CD4-positive, alpha-beta T cell (primary cell): ENCODE measurements at places on chromosomes 7 and 10.
A peak's percentile ranks its signal among the peaks of the same experiment; 100 is the strongest.

- DNase-seq: peak; percentile 70
These were observed 37.1 kb downstream of the PRKCQ start for GRCh38 chr10:6542999-6543430.

- DNase-seq: no peak
These were observed 74.9 kb downstream of the VWC2 start for GRCh38 chr7:49848211-49848841.

- DNase-seq: no peak
These were observed 24.9 kb upstream of the FAM180A start for GRCh38 chr7:135773464-135773863.

DNA sequence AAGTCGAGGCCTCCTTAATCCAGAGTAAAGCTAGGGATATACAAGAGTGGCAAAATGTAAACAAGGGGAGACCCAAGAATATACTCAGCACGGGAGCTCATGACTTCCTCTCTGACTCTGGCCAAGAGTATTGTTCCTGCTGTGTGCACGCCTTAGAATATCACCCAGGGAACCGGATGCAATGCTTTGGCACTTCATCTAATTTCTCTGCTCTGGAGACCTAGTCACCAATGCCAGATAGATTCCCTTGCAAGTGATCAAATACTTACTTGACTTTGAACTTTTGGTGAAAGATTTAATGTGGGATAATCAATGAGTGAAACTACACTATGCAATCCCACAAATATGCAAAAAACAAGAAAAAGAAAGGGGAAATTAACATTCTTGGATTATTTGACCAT lies 695.5 kb downstream of the INHBA start:
- no peak for DNase-seq

DNA sequence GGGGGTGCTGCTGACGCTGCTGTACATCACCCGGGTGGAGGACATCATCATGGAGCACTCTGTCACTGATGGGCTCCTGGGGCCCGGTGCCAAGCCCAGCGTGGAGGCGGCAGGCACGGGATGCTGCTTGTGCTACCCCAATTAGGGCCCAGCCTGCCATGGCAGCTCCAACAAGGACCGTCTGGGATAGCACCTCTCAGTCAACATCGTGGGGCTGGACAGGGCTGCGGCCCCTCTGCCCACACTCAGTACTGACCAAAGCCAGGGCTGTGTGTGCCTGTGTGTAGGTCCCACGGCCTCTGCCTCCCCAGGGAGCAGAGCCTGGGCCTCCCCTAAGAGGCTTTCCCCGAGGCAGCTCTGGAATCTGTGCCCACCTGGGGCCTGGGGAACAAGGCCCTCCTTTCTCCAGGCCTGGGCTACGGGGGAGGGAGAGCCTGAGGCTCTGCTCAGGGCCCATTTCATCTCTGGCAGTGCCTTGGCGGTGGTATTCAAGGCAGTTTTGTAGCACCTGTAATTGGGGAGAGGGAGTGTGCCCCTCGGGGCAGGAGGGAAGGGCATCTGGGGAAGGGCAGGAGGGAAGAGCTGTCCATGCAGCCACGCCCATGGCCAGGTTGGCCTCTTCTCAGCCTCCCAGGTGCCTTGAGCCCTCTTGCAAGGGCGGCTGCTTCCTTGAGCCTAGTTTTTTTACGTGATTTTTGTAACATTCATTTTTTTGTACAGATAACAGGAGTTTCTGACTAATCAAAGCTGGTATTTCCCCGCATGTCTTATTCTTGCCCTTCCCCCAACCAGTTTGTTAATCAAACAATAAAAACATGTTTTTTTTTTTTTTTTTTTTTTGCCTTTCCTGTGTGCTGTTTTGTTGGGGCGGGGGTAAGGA lies 55.8 kb downstream of the TSPAN15 start:
- DNase-seq: peak; percentile 71

- DNase-seq: peak; percentile 71
These were observed 498 bp downstream of the NDST2 start for GRCh38 chr10:73810735-73811465.

DNA sequence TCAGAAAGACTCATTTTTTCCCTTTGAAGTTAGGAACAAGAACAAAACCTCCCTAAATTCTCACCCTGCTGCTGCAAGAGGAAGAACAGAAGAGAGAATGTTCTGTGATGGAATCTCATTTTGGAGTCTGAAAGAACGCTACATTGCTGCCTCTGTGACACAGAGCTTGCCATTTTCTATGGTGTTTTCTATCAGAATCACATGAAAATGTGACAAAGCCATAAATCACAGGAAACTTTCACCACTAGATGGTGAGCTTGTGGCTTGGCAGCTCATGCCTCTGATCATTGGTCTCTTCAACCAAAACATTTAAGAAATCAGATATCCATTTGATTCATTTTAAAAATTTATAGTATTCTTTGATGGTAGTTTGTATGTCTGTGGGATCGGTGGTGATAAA lies 82.9 kb downstream of the CADPS2 start:
- no peak for DNase-seq

GRCh38 chr10:60032723-60033122 lies 126.4 kb upstream of the CCDC6 start:
- DNase-seq: peak; percentile 43

DNA sequence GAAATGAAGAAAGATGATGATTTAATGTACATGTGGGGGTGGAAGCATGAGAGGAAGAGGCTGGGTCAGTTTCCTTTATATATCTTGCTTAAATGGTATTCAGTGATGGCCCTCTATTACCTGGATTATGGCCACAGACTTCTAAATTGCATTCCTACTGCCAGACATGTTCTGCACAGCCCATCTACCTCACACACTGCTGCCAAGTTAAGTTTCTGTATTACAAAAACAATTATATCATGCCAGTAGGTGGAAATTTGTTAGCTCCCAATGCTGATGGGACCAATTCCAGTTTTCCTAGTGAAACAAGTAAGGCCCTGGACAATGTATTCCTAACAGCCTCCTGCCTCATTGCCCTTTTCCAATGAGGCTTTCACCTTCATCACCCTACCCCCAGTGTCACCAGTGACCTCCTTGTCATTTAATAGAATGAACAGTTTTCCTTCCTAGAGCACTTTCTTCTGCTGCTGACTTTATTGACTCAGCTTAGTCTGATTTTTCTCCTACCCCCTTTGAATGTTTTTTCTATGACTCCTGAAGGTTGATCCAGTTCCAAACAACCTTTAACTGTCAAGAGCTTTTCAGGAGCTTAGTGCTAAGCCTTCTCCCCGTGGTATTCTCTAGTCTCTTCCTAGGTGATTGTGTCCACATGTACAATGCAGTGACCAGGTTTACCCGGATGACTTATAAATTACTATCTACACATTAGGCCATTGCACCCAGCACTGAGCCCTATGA lies 316.6 kb upstream of the ANKRD30A start:
- DNase-seq: no peak

GRCh38 chr7:35630024-35630972 lies 64.6 kb downstream of the HERPUD2 start:
- no peak for DNase-seq

DNA sequence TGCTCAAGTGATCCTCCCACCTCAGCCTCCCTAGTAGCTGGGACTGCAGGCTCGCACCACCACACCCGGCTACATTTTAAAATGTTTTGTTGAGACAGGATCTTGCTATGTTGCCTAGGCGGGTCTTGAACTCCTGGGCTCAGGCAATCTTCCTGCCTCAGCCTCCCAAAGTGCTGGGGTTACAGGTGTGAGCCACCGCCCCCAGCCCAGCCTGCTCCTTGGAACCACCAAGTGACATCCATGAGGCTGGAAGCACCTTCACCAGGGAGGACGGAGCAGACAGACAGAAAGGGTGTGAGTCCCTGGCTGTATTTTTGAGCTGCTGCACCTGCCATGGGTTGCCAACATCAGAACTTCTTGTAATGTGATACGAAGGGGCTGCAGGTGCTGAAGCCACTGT lies 62.3 kb upstream of the UBE3C start:
- no peak for DNase-seq

GRCh38 chr7:71454981-71455380 lies 323.0 kb downstream of the GALNT17 start:
- no peak for DNase-seq

DNA sequence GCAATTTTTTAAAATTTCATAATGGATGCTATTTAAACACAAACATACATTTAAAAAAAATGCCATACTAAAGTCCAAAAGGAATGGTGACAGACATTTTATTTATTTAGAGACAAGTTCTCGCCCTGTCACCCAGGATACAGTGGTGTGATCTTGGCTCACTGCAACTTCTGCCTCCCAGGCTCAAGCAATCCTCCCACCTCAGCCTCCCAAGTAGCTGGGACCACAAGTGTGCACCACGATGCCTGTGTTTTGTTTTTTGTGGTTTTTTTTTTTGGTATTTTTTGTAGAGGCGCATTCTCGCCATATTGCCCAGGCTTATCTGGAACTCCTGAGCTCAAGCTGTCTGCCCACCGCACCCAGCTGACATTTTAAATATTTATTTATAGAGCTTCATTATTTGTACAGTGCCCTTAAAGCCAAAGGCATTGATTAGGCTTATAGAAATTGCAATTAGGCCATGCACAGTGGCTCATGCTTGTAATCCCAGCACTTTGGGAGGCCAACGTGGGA lies 703.5 kb downstream of the AUTS2 start:
- DNase-seq: no peak

DNA sequence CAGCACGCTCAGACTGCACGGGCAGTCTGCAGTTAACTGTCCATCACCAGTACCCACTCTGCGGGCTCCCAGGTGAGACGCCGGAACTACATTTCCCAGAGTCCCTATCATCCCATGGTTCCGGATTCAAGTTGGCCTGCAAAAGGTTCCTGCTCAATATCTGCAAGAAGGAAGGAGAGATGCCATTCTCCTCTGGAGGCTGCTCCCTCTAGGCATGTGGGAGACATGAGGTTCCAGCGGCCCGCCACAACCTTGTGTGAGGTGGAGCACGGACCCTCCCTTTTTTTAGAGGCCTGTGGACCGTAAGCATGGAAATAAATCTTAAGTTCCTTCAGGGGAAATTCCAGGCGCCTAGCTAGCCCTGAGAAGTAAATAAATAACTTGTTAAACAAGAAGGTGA lies 29.7 kb downstream of the NUP42 start:
- no peak for DNase-seq

DNA sequence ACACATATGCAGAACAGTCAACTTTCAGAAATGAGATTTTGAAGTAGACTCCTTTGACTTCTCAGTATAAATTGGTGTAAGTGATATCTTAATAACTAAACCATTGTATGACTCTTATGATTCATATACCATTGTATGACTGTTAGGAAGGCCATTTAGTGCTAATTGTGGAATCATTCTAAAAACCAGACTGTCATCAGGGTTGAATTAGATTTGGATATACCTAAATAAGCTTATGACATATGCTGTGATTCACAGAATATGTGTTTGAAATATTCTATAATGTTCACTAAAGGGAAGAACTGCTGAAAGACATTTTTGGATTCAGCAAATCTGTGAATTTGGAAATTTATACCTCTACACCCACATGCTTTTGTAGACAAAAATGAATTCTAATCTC lies 438.1 kb downstream of the MDFIC start:
- DNase-seq: no peak

DNA sequence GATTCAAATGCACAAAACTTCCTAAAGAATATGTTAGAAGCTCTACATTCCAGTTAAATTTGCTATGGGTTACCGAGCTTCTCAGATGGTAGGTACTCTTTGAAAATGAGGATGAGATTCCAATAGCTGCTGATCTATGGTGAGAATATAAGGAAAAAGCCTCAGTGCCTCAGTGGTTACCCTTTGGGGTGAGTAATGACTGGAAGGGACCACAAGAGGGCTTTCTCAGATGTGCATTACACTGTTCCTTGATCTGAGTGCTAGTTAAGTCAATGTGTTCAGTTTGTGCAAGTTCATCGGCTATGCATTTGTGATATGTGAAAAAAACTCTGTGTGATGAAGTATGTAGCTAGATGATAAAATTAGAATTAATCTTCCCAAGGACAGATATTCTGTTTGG lies 3.5 kb downstream of the NRCAM start:
- no peak for DNase-seq

- no peak for DNase-seq
These were observed 54.9 kb downstream of the KCNH2 start for GRCh38 chr7:150923196-150923595.

DNA sequence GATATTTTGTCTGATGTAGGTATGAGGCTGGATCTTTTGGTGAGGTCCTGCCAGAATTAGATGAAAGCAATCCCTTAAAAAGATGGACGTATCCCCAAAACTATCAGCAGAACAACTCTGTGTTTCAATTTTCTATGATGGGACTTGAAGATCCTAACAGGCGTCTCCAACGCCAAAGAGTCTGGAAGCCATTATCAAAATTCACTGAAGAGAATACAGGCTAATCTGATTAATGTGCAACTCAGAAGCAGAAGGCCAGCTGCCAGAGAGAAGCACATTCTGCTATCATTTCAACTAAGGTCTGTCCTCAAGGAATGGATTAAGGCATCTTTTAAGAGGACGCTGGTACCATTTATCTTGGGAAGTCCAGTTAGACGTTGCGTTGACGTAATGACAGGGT lies 119.7 kb downstream of the FGFR2 start:
- DNase-seq: no peak

DNA sequence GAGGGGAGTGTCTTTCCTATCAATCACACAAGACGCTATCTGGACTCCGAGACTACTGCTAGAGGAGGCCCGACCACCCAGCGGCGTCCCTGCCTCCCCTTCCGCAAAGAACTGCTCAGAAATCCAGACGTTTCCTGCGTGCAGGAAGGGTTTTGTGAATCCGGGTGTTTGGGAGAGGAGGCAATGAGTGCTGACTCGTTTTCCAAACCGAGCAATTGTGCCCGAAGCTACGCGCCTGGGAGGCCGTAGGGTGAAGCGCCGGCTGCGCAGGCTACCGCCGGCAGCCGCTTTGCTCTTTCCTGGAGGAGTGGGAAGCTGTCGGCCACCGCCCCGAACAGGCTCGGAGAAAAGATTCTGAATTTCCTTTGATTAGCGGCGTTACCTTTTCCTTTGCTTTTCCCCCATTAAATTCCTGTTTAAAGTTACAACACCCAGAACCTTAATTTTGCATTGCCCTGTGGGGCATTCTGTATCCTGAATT lies 5.3 kb downstream of the VAX1 start:
- no peak for DNase-seq

DNA sequence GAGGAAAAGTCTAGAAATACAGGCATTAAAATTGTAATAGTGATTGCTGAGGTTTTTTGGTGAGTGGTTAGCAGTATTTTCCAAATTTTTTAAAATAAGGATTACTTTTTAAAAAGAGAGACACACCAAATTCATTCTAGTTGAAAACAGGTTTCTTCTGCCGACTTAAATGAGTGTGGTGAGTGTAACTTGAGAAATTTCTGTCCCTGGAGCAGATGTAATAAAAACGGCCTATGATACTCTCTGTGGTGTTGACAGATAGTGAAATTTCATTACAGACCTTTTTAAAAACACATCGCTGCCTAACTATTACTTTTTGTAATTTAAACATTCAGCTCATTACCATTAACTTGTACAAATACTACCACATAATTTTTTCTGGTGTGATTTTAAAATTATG lies 90.1 kb downstream of the CYP51A1 start:
- no peak for DNase-seq

- DNase-seq: no peak
These were observed 30.2 kb upstream of the ABCB4 start for GRCh38 chr7:87505557-87506245.

GRCh38 chr7:133118261-133118660 lies 36.4 kb upstream of the CHCHD3 start:
- no peak for DNase-seq
